ENCODE measurements at places on chromosomes 6 and 20. TPM values are rescaled to one million over a fixed set of nuclear protein-coding genes. Genes with fewer than 3 reads are reported as not detected.

DNA sequence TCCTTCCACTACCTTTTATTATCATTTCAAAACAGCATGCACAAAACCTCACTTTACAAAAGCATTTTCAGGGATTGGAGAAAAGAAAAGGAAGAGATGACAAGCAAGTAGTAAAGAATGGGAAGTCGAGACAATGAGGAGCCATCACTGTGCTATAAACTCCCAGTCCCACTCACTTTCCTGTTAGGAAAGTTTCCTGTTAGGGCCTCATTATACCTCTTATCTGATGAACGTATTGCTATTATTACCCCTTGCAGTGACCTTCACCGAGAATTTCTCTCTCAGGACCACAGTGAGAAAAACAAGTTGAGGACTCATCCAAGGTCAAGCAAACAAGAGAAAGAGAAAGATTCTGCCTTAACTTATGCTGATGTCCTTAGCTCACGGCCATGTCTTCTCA, 28.8 kb downstream of the LAMP5 start:
- DNase-seq: no peak
- H3K4me1 ChIP-seq: no peaks in the 10 kb centered on the region
- H3K4me3 ChIP-seq: no peak overlapping the region
- H3K36me3 ChIP-seq: no peaks in the 10 kb centered on the region

GRCh38 chr20:61119273-61119672, 132.8 kb upstream of the CDH4 start:
- H3K27ac ChIP-seq: no peak overlapping the region
- no peaks in the 10 kb centered on the region for H3K36me3 ChIP-seq
- no peaks in the 10 kb centered on the region for H3K27me3 ChIP-seq
- no peak for DNase-seq
- no peaks in the 10 kb centered on the region for H3K4me1 ChIP-seq

GRCh38 chr20:1163105-1163504, 21.7 kb downstream of the TMEM74B start:
- no peaks in the 10 kb centered on the region for H3K4me1 ChIP-seq
- no peak overlapping the region for H3K27ac ChIP-seq
- no peaks in the 10 kb centered on the region for H3K27me3 ChIP-seq
- no peak overlapping the region for H3K4me3 ChIP-seq
- DNase-seq: no peak

GRCh38 chr6:1024587-1024986, 287.3 kb upstream of the FOXQ1 start:
- no peaks in the 10 kb centered on the region for H3K36me3 ChIP-seq
- DNase-seq: no peak
- H3K27me3 ChIP-seq: no peaks in the 10 kb centered on the region
- H3K4me3 ChIP-seq: no peak overlapping the region
- H3K4me1 ChIP-seq: no peaks in the 10 kb centered on the region

DNA sequence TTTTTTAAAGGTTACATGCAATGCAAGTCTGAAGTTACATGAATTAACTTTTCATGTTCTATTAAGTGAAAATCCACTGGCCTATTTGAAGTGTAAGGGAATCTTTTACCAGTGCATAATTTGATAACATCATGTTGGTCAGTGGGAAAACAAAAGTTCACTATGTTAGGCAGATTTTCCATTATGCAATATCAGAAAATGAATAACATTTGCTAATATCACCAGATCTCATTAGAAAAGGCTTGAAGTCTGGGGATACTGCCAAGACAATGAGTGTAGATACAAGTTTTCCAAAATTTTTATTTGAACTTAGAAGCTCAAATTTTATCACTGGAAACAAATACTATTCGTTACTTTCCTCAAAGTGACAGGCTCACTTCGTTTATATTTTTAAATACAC, 296.4 kb upstream of the CDH4 start:
- no peaks in the 10 kb centered on the region for H3K36me3 ChIP-seq
- no peak for DNase-seq
- H3K4me1 ChIP-seq: no peaks in the 10 kb centered on the region
- no peak overlapping the region for H3K27ac ChIP-seq
- H3K27me3 ChIP-seq: no peaks in the 10 kb centered on the region
- H3K4me3 ChIP-seq: no peak overlapping the region

GRCh38 chr20:25301357-25301920, 53.6 kb downstream of the PYGB start:
- no peak overlapping the region for H3K4me3 ChIP-seq
- no peak overlapping the region for H3K27ac ChIP-seq
- no peaks in the 10 kb centered on the region for H3K4me1 ChIP-seq
- no peaks in the 10 kb centered on the region for H3K27me3 ChIP-seq
- no peak for DNase-seq
- H3K36me3 ChIP-seq: peaks cover 45% of the 10 kb centered on the region

The BACH2 gene
- 6.8 TPM for total RNA-seq

The LAMA4 gene
- total RNA-seq: 59.9 TPM
